ENCODE measurements at places on chromosomes 7 and 10.

- peak; percentile 59 for DNase-seq
These were observed 19.6 kb downstream of the NUDT1 start for GRCh38 chr7:2261611-2262010.

DNA sequence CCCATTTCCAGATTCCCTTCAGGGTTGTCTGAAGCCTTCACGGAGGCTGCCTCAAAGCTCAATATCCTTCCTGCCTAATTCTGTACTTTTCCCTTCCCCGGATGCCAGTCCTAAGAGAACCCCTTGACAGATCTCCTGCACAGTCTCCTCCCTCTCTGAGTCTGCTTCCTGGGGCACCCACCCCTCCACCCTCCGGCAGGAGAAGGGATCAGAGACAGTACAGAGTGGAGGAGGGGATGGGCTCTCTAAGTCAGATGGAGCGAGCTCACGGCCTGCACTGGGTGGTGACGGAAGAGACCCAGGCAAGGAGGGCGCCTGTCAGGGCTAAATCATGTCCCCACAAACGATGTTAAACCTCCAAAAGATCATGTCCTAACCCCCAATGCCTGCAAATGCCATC lies 48.0 kb upstream of the CARD11 start:
- DNase-seq, result no peak

DNA sequence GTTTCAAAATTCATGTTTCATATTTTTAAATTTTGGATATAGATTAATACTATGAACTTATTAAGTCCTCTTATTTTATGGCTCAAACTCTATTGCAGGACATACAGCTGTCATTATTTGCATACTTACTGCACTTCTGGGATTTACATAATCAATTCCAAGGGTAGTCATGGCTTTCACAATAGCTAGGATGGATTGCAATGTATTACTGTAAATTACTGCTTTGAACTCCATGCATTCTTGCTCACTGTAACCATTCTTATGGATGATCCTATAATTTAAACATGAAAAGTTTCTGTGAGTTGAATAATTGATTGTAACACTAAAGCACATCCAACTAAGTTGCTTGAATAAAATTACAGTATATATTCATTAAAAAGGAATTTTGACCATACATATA lies 23.5 kb downstream of the GNAT3 start:
- no peak for DNase-seq

DNA sequence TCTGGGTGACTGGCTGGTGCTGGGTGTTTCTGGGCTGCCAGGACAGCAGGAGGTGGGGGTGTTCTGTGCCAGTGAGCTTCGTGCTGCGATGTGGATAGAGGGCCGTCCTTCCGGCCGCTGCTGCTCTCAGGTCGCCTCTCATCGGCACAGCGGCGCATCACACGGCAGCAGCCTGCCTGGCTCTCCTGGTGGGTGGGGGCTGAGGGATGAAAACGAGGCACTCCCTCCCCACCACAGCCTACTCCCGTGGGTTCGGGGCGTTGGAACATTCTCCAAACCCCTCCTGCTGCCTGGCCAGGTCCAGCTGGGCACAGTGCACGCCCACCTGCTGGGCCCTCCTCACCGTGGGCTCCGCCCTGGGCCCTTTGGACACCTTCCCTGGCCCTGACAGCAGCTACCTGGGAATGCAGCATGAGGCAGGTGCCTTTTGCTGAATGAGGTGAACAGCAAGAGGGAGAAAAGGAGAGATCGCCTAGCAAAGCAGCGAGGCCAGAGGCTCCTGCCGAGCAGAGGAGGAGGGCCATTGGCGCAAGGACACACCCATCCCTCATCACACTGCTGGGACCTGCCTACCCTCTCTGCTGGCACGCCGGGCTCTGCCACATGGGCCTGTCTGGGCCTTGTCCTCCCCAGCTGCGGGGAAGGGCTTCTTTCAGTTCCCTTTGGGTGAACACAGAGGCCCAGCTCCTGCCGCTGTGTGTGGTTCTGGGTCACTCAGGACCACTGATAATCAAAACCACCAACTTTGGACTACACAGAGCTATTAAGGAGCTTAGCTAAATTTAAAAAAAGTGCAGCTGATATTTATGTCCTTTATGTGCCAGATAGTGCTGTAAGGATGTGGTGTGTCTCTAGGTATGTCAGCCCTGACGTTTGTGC lies 33.4 kb downstream of the INPP5A start:
- DNase-seq, result peak; percentile 85

- peak; percentile 22 for DNase-seq
These were observed 92.1 kb downstream of the PPP1R3C start for GRCh38 chr10:91540733-91541132.

DNA sequence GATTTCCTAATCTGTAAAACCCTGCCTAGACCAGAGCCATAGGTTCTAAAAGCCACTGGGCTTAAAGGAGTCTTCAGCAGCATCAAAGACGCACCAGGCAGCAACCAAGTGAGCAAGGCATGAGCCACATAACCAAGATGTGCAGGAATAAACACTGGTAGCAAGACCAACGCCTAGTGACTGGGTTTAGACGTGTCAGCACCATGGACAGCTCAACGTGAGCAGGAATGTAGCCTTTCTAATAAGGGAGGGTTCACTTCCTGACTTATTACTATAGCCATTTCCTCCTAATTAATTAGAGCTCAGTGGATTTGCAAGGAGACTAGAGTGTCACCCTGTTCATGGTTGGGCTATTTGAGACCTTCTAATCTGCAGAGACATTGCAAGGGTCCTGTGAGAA lies 223.7 kb downstream of the LHFPL3 start:
- DNase-seq, result peak; percentile 55

All from GM12865 (cell line).